ENCODE measurements at places on chromosomes 2 and 18.

- DNase-seq = no peak
Observed at GRCh38 chr18:8380926-8381325, 228.3 kb upstream of the RAB12 start.

- no peak for DNase-seq
Observed at GRCh38 chr2:44770221-44771195, 171.0 kb upstream of the SIX3 start.

- no peak for DNase-seq
Observed at GRCh38 chr18:11019295-11020105, 129.9 kb downstream of the PIEZO2 start.

DNA sequence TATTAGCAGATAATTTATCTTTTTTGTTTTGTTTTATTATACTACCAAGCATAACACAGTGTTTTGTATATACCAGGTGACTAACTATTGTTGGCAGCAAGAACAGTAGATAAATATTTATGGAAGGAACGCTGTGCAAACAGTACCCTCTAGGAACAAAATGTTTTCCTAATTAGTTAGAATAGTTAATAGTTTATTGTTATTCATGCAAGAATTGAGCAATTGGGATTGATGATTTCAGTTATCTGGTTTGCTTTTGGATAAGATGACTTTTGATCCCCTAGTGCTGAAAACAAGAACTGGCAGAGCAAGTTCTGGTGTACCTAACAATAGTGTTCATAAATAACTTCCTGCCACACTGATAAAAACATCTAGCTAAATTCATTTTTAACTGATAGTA, 323.3 kb downstream of the TGIF1 start:
- no peak for DNase-seq

DNA sequence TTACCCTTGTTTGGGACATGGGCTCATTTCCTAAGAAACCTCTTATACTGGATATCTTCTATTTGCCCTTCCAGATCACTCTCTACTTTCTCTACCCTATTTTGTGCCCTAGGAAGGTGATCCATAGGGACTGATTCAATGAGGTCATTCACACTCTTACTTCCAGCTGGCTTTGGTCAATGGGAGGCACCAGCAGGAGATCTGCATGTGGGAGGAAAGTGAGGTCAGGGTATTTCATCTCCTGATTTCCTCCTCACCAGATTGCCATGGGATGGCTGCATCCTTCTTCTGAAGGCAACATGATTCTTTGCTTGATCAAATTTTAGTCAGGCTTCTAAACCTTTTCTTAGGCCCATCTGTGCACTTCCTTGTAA, 15.2 kb downstream of the M1AP start:
- DNase-seq = no peak

Data from stimulated activated CD4-positive, alpha-beta T cell treated with anti-CD3 and anti-CD28 coated beads, TNF-alpha, amount 100 ng/mL, for 4 hours (primary cell).